ENCODE measurements at places on chromosomes 6 and 20. TPM values are rescaled to one million over a fixed set of nuclear protein-coding genes. Genes with fewer than 3 reads are reported as not detected.

DNA sequence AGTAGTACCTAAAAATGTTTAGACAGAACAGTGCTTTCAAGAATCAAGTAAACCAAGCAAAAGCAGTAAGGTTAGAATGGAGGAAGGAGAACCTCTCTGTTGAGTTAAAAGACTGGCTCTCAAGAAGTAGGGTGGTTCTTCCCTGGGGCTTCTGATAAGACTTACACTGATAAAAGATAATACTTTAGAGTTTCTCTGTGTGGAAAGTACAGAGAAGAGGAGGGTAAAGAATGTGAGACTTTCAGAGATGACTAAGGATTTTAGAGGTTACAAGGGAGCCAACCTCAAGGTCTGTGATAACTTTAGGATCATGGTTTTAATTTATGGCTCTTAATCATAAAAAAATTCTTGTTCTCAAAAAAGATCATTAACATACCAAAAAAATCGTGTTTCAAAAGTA, 30.9 kb upstream of the ALDH8A1 start:
- DNase-seq: no peak

DNA sequence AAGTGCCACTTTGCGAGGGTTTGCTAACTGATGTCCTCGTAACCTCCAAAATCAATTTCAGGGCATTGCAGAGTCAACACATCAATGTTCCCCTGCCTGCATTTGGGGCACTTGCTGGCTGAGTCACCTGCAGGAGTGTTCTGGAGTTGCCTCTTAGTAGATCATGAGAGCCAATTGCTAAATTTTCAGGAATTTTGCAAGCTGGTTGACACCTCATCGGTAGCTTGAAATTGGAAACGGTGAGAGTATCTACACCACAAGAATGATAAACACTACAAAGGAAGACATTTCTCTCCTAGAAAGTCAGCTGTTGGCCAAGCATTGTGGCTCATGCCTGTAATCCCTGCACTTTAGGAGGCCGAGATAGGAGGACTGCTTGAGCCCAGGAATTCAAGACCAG, 10.8 kb upstream of the BFSP1 start:
- no peak for DNase-seq

The IMPG1 gene
- 4.8 TPM for polyA plus RNA-seq

The MACROD2 gene
- 14.6 TPM for polyA plus RNA-seq

DNA sequence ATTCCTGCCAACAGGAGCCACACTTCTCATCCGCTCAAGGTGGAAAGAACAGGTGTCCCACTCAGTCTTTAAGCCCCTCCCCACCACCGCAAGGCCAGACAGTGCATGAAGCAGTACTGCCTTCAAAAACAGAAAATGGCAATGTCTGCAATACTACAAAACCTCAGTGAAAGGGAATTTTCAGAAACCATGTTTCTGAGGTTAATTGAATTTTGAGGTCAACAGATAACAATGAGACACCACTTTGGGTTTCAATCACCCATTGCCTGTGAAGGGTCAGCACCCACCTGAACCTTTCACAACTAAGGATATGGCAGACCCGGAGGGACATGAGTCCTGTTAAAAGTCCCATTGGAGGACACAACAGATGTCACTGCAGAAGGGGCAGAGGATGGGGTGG, 13.0 kb downstream of the ZC3H12D start:
- DNase-seq: no peak

The PTK6 gene
- 0.82 TPM for polyA plus RNA-seq

DNA sequence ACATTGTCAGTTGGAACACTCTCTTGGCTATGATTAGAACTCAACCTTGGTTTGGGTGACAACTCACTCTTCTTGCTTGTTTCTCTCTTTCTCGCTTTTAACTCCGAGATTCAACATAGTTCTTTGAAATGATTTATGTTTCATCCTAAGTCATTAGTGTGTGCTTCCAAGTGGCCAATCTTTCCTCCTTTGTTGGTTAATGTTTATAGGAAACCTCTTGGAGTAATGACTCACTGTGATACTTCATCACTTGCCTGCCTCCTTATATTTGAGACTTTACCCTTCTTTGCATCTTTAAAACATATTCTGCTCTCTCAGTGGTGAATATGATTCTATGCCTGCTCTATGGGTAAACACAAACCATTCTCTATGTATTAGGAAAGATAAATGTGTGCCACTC, 279.7 kb upstream of the FLRT3 start:
- DNase-seq: no peak
